ENCODE measurements at places on chromosomes 13 and 19.

GRCh38 chr13:77325371-77325980 is 1.4 kb downstream of the MYCBP2 start:
- DNase-seq = no peak

GRCh38 chr19:48659768-48660167 is 13.0 kb downstream of the NTN5 start:
- no peak for DNase-seq

DNA sequence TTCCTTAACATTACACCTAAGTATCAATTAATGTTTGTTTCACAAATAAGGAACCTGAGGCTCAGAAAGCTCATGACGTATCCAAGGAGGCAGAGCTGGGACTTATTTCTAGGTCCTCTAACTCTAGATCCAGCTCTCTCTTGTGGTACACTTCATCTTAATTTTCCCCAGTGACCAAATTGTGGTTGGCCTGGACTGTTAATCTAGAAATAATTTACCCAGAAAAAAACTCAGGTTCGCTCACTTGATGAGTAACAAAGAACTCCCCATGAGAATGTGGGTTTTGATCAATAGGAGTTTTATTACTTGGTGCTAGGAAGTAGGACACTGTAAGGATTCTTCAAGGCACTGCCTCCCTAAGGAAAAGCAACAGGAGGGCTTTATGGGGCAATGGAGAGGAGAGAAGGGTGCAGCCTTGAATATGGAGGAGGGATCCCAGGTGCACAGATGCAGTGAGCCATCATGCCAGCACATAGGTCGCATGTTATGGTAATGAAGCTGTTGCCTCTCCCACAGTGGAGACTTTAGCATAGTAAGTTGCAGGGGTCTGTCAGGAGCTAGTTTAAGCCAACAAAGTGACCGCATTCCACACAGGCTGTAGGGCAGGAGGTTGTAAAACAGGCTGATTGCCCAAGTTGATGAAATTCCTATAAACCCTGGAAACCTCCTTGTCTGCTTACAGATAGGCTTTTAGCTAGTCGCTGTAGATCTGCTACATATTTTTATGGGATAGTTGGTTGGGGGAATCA is 14.7 kb downstream of the RAP2A start:
- no peak for DNase-seq

- DNase-seq = no peak
Observed at GRCh38 chr13:40657307-40657706, 9.1 kb downstream of the FOXO1 start.

- DNase-seq = no peak
Observed at GRCh38 chr13:79458436-79458835, 22.5 kb upstream of the NDFIP2 start.

- DNase-seq = no peak
Observed at GRCh38 chr13:94860981-94861407, 148.6 kb upstream of the SOX21 start.

DNA sequence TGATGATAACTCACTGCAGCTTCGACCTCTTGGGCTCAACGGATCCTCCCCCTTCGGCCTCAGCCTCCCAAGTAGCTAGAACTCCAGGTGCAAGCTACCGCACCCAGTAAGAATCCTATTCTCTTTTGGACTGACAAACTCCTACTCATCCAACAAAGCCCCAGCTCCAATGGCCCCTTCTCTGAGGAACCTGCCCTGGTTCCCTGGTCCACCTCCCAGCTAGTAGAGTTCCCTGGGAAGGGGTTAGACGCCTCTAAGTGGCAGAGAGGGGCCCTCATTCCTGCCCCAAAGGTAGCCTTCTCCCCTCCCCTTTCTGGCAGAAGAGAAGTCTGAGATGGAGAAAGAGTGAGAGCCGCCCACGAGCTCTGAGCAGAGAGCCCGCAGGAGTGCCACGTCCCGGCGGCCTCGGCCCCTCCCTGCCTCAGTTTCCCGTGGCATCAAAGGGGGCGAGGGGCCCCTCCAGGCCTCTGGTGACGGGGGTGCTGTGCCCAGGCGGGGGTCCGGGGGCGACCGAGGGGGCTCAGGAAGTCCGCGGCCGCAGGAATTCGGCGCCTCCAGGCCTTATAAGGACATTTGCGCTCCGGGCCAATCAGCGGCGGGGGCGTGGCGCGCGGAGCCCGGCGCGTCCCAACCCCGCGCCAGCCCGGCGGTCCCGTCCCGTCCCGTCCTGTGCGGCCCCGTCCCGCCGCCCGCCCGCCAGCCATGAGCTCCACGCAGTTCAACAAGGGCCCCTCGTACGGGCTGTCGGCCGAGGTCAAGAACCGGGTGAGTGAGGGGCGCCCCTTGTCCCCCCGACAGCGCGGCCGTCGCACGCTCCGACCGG is at the start of gene CNN2:
TSS of gene CNN2 (plus strand) at position 649 of the 823 bp plus-strand sequence. CDS start at position 703, 54 bp downstream.
- DNase-seq = peak; percentile 45
